NCI-H446 (cell line): ENCODE measurements at places on chromosomes 1 and 21.

- DNase-seq: peak; percentile 33
These were observed 34.0 kb upstream of the LEPR start for GRCh38 chr1:65386439-65386838.

DNA sequence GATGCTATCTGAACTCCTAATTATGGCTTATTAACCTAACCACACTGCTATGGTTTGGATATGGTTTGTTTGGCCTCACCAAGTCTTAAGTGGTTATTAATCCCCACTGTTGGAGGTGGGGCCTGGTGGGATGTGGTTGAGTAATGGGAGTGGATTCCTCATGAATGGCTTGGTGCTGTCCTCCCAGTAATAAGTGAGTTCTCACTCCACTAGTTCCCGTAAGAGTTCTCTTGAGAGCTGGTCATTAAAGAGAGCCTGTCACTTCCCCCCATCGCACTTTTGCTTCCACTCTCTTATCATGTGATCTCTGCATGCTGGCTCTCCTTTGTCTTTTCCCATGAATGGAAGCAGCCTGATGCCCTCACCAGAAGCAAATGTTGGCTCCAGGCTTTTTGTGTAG is 328.8 kb downstream of the PLA2G4A start:
- no peak for DNase-seq

- peak; percentile 95 for DNase-seq
These were observed at the start of gene FH for GRCh38 chr1:241519308-241520079. Gene FH (minus strand): TSS chr1:241519755. CDS start chr1:241519722, 33 bp downstream.

DNA sequence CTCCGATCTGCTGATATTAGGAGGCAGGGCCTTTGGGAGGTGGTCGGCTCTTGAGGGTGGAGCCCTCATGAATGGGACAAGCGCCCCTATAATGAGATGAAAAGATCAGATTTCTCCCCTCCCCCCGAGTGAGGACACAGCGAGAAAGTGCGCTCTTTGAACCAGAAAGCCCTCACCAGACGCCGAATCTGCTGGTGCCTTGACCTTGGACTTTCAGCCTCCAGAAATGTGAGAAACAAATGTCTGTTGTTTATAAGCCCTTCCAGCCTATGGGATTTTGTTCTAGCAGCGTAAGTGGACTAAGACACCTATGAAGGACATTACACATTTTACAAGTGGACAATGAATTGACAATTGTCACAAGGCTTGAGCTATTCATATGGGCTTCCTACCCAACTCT is 80.2 kb downstream of the RIPK4 start:
- no peak for DNase-seq

GRCh38 chr1:188089461-188089860 is 1260.7 kb downstream of the PLA2G4A start:
- no peak for DNase-seq

DNA sequence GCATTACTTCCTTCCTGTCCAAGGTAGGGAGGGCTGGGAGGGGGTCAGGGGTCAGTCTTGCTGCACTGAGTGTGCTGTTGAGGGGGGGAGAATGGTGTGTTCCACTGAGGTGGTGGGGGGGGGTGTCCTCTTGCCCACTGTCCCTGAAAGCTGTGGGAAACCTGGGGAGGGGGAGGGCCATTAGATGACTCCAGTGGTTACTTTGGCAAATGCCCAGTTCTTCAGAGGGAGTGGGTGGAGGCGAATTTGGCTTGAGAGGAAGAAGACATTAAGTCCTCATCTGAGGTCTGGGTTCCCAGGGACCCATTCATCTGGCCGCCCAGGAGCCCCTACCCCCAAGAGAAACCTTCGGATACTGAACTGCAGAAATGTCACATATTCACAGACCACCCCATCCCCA is 36.2 kb downstream of the MEF2D start:
- DNase-seq: no peak

GRCh38 chr1:19635646-19636045 is 8.5 kb upstream of the NBL1 start:
- no peak for DNase-seq

GRCh38 chr1:64996541-64997257 is 30.4 kb upstream of the JAK1 start:
- no peak for DNase-seq

DNA sequence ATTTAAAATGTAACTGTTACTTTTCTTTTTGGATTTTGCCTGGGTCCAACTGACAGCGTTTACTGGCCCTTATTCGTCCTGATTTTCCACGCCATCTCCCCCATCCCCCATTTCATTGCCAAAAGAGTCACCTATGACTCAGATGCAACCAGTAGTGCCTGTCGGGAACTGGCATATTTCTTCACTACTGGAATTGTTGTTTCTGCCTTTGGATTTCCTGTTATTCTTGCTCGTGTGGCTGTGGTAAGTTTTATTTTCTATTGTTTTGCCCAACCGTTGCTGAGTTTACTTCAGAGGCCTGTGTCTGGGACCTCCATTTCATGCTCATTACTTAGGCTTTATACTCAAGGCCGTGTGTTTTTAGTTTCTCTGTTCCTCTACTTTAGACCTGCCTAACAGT is 9.3 kb downstream of the LEPR start:
- DNase-seq: no peak

GRCh38 chr1:8631163-8631562 is 186.3 kb downstream of the RERE start:
- no peak for DNase-seq

DNA sequence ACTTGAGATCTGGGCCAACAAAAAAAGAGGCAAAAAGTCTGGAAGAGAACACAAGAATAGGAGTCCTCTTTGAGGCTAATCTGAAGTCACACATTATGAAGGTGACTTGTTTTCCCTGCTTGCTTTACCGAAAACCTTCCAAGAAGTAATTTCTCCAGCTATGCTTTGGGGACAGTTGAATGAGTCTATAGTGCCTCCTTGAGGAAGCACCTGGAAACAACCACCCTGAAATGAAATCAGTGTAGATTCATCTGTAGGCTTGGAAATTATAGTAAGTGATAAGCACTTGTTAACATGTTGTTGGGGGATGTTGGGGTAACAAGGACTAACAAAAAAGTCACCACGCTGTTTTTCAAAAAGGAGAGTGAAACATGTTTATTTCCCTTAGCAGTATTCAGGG is 23.4 kb upstream of the RPTN start:
- DNase-seq: no peak

DNA sequence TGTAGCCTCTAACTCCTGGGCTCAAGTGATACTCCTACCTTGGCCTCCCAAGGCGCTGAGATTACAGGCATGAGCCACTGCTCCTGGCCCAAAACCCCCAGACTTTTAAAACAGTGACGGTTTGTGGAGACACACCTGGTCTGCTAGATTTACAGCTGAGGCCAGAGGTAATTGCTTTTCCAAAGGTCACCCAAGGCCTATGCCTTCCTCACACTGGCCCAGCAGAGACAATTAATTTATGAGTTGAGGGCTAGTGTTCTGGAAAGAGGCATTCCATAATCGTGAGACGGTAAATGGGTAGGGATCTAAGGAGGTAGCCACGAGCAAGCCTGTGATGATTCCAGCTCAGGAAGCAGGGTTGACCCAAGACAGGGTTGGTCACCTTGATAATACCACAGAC is 12.4 kb upstream of the PARP1 start:
- no peak for DNase-seq

DNA sequence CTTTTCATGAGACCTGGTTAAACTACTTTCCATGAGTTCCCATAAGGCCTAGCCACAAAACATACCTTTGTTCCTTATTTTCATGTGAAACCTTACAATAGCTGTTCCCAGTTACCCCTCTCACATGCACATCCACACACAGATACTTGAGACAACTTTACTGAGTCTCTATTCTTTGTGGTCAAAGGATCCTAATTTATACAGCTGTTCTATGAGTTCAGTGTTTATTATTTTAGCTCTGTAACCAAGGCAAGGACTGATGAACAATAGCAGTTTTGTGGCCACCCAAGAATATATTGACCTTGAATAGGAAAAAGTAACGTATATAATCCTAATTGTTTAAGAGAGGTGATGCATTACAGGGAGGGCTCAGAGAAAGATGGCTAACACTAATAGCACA is 160.5 kb upstream of the CACYBP start:
- DNase-seq: no peak

GRCh38 chr1:77126307-77126706 is 92.9 kb downstream of the PIGK start:
- DNase-seq: peak; percentile 44

GRCh38 chr1:21849909-21850576 is 38.0 kb downstream of the LDLRAD2 start:
- DNase-seq: no peak

DNA sequence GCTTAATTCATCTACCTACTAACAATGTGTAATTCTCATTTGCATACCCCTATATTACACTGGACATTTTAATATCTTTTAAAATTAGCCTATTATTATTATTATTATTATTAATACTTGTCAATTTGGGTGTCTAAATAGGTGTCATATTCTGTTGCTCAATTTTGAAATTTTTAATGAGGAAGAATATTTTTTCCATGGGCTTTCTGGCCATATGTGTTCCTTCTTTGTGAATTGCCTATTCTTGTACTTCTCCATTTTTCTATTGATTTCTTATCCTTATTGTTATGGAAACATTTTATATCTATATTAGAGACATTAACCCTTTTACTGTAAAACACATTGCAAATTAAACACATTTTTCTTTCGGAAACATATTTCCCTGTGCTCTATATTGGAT is 6.4 kb upstream of the NIBAN1 start:
- no peak for DNase-seq

DNA sequence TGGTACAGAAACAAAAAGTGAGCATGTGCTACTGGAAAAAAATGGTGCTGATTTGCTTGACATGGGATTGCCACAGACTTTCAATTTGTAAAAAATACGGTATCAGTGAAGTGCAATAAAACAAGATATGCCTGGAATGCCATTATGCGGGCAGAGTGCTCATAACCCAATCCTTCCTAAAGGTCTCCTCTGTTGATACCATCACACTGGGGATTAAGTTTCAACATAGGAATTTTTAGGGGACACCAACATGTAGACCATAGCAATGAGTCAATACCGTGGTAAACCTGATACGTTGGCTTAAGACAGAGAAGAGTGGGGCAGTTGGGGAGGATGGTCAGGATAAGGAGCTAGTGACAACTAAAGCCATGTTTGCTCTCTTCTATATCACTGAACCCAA is 20.5 kb downstream of the MX1 start:
- DNase-seq: no peak

- no peak for DNase-seq
These were observed 4.8 kb downstream of the FAM131C start for GRCh38 chr1:16068356-16069270.

DNA sequence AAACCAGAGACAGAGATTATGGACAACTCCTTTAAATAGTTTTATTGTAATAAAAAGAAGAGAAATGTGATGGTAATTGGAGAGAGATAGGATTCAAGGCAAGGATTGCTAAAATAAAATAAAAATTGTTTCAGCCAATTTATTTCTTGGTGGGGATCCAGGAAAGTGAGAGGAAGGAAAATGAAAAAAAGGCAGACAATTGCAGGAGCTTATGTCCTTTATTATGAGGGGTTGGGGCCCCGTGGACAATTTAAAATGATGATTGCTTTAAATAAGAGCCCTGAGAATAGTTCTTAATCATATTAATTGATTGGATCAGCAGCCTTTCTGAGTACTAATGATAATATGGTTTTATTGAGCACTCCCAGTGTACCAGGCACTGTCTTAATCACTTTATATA is 40.2 kb downstream of the RGS2 start:
- DNase-seq: no peak

DNA sequence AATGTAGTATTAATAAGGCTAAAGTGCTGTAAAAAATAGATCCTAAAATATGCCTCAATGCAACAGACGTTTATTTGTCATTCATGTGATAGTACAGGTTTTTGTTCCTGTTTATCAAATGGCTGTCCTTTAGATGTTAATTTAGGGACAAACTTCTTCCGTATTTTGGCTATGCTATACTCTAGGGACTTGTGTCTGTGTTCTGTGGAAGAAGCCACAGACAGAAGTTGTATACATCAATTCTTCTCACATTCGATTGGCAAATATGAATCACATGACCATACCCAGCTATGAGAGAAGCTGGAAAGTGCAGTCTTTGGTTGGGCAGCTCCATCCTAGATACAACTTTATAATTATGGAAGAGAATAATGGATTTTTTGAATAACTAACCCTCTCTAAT is 232.7 kb upstream of the SNX7 start:
- DNase-seq: no peak

DNA sequence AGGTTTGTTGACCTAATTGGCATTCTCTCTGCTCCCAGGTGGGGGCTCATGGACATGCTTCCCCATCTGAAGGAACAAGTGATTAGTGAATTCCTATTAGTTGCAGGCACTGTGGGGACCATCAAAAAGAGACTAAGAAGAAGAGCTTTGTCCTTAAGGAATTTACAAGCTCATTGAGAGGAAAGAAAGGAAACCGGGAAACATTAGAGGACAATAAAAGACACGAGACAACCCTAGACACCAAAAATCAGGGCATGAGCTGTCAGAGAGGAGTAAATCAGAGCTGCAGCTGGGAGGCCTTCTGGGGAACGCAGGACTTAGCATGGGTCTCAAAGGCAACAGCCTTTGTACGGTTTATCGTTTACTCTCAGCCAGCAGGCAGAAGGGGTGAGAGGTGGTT is 45.1 kb downstream of the BACE2 start:
- DNase-seq: no peak

- no peak for DNase-seq
These were observed 48.1 kb downstream of the SYF2 start for GRCh38 chr1:25184001-25184762.
